ENCODE measurements at places on chromosomes 1 and 21.

GRCh38 chr1:232923739-232924386 lies 26.5 kb upstream of the NTPCR start:
- peak; percentile 31 for DNase-seq

- DNase-seq: no peak
Observed at GRCh38 chr1:100077531-100077930, 55.2 kb downstream of the SASS6 start.

DNA sequence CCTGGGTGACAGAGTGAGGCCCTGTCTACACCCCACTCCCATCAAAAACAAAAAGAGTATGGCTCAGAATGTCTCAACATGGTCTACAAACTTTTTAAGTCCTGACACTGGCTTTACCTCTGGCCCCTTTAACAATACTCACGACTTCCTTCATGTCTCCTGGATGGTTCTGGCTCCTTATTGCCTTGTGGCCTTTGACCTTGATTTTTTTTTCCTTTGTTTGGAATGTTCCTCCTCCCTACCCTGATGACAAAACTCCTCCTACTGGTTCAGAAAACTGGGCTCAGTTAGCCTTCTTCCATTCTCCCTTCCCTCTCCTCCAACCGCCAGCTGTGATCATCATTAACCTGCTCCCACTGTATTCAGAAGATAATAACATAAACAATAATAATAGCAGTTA lies 4.6 kb upstream of the SOAT1 start:
- no peak for DNase-seq

GRCh38 chr21:46041183-46041582 lies 56.7 kb upstream of the COL6A2 start:
- no peak for DNase-seq

DNA sequence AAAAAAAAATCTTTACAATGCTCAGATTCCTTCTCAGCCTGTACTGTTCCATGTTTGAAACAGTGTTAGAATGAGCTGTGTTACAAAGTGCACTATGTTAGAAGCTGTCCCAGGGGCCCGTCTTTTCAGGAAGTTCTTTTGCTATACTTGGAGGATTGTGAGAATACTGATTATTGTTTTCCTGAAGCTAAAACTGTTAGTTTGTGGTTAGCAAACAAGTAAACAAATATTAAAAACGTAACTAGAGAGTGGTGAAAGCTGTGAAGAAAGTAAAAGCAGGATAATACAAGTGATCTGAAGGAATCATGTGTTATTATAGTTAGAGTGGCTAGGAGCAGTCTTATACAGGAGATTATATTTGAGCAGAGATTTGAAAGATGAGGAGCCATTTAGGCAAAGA lies 35.6 kb downstream of the CAMSAP2 start:
- no peak for DNase-seq

GRCh38 chr1:184953600-184954219 lies 20.6 kb downstream of the NIBAN1 start:
- DNase-seq: no peak

DNA sequence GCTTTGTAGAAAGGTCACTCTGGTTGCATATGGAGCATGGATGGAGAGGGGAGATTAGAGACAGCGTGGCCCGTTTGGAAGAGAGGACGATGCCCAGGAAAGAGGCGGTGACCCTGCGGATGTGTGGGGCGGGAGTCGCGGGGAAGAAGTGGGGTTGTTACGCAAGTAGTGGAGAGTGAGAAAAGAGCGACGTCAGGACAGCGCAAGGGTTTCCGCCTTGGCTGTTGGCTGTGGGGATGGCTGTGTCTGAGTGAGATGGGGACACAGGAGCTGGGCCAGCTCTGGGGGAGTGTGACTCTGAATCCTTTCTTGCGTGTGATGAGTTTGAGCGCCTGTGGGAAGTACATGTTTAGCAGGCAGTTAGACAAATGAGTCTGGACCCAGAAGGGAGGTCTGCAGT lies 3.8 kb downstream of the B4GALT2 start:
- no peak for DNase-seq

GRCh38 chr21:45334591-45335081 lies 46.9 kb upstream of the POFUT2 start:
- DNase-seq: no peak

DNA sequence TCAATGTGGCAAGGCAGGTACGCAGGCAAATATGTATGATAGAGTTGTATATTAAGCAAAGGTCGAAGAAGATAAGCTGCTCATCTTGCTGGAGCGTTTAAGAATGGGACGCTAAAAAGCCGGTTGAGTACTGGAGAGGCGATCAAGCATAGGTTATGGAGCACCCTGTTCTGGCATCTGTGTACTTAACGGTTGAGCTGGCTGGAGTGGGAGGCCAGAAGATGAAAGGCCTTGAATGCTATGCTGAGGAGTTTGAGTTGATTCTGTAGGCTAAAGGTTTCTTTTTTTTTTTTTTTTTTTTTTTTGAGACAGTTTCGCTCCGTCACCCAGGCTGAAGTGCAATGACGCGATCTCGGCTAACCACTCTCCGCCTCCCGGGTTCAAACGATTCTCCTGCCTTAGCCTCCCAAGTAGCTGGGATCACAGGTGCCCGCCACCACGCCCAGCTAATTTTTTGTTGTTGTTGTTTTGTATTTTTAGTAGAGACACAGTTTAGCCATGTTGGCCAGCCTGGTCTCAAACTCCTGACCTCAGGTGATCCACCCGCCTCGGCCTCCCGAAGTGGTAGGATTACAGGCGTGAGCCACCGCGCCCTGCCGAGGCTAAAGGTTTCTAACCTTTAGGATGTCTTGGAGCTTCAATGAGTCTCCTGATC lies 850 bp upstream of the KHDC4 start:
- no peak for DNase-seq

DNA sequence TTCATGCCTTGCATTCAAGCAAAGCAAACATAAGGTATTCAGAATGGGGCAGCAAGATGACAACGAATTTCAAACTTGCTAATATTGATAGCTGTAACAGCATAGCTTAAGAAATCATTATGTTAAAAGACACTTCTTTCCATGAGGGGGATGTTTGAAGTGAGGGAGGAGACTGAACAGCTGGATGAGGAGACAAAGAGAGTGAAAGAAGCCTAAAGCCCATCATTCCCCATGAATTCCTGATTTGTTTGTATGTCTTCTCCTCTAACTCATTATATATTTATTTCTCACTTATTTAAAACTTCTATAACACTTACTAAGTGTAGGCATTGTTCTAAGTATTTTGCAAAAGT lies 125.2 kb upstream of the PBX1 start:
- DNase-seq: no peak

DNA sequence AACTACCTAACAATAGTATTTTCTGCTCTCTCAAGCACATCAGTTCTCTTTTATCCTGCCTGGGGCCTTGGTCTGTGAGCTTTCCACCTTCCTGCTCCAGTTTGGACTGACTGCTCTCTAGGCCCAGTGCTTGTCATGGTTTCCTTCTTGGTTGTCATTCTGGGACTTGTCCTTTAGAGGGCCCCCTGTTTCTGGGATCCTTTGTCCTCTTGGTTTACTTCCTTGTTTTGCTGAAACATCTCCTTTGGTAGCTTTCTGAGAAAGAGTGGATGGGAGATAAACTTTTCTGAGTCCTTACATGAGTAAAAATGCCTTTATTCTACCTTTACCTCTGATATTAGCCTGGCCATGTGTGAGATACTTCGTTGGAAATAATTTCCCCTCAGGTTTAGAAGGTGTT lies 4.7 kb downstream of the SLC1A7 start:
- DNase-seq: no peak

DNA sequence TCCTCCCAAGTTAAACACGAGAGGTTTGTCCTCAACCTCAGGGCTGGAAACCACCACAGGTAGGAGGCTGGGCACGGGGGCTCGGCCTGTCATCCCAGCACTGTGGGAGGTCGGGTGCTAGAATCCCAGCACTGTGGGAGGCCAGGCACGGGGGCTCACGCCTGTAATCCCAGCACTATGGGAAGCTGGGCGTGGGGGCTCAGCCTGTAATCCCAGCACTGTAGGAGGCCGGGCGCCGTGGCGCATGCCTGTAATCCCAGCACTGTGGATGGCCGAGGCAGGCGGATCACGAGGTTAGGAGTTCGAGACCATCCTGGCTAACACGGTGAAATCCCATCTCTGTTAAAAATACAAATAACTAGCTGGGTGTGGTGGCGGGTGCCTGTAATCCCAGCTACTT lies 6.7 kb upstream of the CDK11A start:
- DNase-seq: no peak

- DNase-seq: no peak
Observed at GRCh38 chr21:32240851-32241687, 37.8 kb downstream of the MIS18A start.

- no peak for DNase-seq
Observed at GRCh38 chr1:219109424-219110018, 64.2 kb upstream of the LYPLAL1 start.

DNA sequence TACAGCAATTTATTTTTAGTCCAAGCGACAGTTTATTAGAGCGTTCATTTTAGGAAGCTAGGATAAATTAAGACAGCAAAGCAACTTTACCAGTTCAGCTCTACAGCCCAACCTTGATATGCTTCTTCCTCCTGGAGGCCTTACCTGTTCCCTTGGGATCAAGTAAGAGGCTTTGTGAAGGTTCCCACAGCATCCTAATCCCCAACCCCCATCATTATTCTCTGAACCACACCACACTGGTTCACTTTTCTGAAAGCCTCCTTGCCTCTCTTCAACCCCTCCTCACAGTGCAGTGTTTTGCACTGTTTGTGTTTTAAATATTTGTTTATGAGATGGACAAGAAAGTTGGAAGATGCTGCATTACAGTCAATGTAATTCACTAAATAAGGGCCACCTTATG lies 126.3 kb upstream of the CXADR start:
- no peak for DNase-seq

- no peak for DNase-seq
Observed at GRCh38 chr1:20578721-20579395, 10.0 kb upstream of the CDA start.

- DNase-seq: peak; percentile 42
Observed at GRCh38 chr1:23791516-23792047, 637 bp downstream of the LYPLA2 start.

- no peak for DNase-seq
Observed at GRCh38 chr1:58465825-58466629, 80.5 kb downstream of the OMA1 start.

DNA sequence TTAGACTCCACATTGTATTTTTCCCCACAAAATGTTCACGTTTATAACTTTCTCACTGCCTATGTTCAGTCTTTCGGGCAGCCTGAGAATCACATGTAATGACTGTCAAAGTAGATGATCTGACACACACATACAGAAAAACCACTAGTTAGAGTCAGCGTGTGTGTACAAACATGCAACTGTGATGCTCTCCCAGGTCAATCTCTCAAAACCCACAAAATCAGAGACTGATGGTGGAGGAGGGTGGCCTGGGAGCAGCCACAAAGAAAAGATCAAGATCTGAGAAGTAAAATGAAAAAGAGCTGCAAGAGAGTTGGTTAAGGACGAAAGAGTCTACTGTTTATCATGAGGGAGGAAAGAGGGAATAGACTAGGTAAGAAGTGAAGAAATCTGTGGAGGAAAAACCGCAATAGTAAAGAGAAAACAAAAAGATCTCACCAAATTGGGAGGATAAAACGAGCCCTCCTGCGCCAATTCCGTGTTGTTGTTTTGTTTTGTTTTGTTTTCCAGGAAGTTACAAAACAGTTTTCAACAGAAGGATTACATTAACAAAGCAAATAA lies 2.3 kb downstream of the EGLN1 start:
- no peak for DNase-seq

- peak; percentile 74 for DNase-seq
Observed at GRCh38 chr1:26145041-26145959, 13.6 kb upstream of the FAM110D start.

DNA sequence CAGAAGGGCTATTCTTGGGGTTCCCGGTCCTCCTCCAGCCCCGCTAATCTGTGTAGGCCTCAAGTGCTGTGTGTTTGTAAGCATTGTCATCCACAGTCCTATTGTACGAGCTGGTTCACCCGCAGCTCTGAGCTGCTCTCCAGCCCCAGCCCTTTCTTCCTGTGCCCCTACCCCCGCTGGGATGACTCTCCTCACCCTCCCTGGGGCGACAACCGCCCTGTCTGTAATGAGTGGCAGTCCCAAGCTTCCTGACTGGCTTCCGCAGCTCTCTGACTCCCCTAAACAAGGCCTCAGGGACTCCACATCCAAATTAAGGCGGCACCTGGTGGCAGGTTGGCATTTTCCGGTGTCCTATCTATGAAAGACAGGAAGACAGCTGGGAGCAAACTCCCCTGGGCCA lies 45.8 kb downstream of the TFF3 start:
- no peak for DNase-seq

GRCh38 chr1:41900603-41901444 lies 17.9 kb downstream of the HIVEP3 start:
- DNase-seq: no peak

- no peak for DNase-seq
Observed at GRCh38 chr1:26759531-26759930, 28.2 kb upstream of the PIGV start.

GRCh38 chr1:914891-915280 lies 8.8 kb upstream of the SAMD11 start:
- DNase-seq: no peak

GRCh38 chr1:52665006-52665941 lies 32.3 kb downstream of the SHISAL2A start:
- no peak for DNase-seq

DNA sequence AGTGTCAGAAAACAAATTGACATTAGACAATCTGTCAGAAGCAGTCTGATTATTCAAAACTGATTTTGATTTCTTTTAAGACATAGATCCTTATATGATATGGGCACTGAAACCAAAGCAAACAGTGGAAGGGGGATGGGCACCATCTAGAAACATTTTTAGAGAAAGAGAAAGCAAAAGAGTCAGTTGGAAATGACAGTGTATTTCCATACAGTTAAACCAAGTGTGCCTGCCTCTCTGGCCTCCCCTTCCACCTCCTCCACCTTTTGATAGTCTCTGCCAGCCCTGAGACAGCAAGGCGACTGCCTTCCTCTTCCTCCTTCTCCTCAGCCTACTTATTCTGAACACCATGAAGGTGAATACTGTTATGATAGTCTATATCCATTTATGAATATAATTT lies 949.7 kb downstream of the AMY1C start:
- DNase-seq: no peak

DNA sequence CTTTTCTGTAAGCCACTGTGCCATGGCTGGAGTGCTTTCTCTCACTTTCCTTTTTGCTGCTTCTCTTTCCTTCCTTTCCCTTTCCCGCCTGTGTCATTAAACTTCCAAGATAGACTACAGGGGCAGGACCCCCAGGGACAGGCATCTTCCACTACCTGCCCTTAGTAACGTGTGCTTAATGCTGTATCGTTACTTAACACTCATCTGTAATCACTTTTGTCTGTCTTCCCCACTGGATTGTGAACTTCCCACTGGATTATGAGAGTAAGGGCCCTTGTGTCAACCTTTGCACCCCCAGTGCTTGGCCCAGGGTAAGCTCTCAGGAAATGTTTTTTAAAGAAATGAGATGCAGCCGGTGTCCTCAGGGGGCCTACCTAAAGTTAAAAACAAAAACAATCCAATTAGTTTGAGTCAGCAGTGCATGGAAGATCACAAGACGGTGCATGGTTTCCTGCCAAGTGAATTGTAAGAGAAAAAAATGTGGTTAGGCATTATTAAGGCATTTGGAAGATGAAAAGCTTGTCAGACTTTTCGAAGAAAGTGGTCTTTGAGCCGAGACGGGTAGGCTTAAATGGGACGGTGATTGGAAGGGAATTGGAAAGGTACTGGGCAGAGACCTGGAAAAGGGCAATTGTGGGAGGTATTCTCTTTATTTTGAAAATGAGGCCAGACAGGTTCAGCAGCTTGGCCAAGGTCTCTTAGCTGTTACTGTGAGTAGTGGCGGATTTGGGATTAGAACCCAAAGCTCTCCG lies 958 bp downstream of the LYPLAL1 start:
- DNase-seq: peak; percentile 22

GRCh38 chr1:12525311-12526181 lies 92.5 kb downstream of the DHRS3 start:
- DNase-seq: no peak

- no peak for DNase-seq
Observed at GRCh38 chr1:230243583-230244353, 176.7 kb downstream of the GALNT2 start.
